ENCODE measurements at places on chromosomes 2 and 18. TPM values are rescaled to one million over a fixed set of nuclear protein-coding genes. Genes with fewer than 3 reads are reported as not detected.

The DIS3L2 gene
- total RNA-seq = 24.7 TPM

GRCh38 chr2:37767959-37768925, 96.8 kb upstream of the CDC42EP3 start:
- no peak overlapping the region for H3K4me3 ChIP-seq
- H3K36me3 ChIP-seq = no peaks in the 10 kb centered on the region
- H3K4me1 ChIP-seq = peaks cover 4% of the 10 kb centered on the region
- H3K27me3 ChIP-seq = no peaks in the 10 kb centered on the region
- peak overlapping the region; percentile 82 for H3K27ac ChIP-seq

The AMER3 gene
- total RNA-seq = not detected

DNA sequence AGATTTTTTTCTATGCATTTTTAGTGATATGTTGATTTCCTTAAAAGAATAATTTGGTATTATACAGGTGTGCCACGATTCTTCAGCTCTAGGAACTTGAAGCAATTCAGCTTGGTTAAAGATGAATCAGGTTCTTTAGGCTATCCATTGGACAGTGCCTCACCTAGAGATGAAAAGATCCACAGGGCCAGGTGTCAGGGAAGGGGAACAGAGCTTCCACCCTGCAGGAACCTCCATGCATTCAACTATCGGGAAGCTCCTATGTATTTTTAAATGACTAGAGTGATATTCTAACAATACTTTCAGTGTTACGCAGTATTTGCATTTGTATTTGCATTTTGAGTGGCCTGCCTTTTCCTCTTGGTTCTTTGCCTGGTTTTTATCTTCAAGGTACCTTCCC, 40.2 kb downstream of the PKP4 start:
- H3K27me3 ChIP-seq = no peaks in the 10 kb centered on the region
- no peak for DNase-seq
- no peak overlapping the region for H3K4me3 ChIP-seq
- peaks cover 8% of the 10 kb centered on the region for H3K4me1 ChIP-seq

The MERTK gene
- 10.8 TPM for total RNA-seq

DNA sequence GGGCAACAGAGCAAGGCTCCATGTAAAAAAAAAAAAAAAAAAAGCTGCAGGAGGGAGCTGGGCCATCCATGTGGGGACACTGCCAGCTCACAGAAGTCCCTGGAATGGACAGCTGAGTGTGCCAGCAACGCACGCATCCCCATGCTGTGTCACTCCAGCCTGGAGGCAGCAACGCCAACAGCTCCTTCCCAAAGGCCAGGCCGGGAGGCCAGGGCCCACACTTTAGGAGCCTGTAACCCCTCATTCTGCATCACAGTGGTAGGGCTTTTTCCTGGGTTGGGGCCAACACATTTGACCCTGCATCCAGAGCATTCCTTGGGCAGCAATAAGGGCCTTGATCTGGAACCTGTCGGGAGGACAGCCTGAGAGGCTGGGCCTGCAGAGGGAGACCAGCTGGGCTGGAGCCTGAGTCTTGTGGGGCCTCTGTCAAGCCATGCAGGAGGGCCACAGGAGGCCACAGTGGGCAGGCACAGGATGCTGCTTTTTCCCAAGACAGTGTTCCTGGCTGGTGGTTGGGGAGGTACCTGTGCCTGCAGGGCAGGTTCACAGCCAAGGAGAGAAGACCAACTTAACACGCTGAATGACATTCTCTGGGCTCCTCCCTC, 16.8 kb upstream of the KCNK3 start:
- H3K27ac ChIP-seq = no peak overlapping the region
- no peaks in the 10 kb centered on the region for H3K4me1 ChIP-seq
- H3K27me3 ChIP-seq = peaks cover 8% of the 10 kb centered on the region
- DNase-seq = no peak

The SLC9A4 gene
- not detected for total RNA-seq
